ENCODE measurements at places on chromosomes 1 and 21. TPM values are rescaled to one million over a fixed set of nuclear protein-coding genes. Genes with fewer than 3 reads are reported as not detected.

DNA sequence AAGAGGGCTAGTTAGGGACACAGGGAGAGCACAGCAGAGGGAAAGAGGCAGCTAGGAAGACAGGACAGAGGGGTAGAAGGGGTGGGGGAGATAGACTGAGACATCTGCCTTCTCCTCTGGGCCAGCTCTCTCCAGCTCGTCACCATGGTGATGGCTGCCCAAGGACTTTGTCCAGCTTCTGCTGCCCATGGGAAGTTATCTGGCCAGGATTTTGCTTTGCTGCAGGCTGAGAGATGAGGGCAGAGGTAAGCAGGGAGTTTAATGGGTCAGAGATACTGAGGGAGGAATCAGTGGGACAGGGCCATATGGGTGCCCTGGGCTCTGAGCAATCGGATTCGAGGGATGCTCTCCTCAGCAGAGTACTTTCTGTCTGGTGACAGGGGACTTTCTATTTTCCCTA is 34.5 kb upstream of the GPR37L1 start:
- H3K27me3 ChIP-seq, result peaks cover 3% of the 10 kb centered on the region
- H3K36me3 ChIP-seq, result no peaks in the 10 kb centered on the region
- no peak for DNase-seq
- no peak overlapping the region for H3K4me3 ChIP-seq

GRCh38 chr1:17488995-17489767 is 49.7 kb upstream of the RCC2 start:
- no peak for DNase-seq
- H3K4me1 ChIP-seq, result peaks cover 1% of the 10 kb centered on the region
- no peaks in the 10 kb centered on the region for H3K36me3 ChIP-seq
- no peak overlapping the region for H3K4me3 ChIP-seq

- H3K27me3 ChIP-seq, result no peaks in the 10 kb centered on the region
- H3K4me3 ChIP-seq, result no peak overlapping the region
- H3K4me1 ChIP-seq, result peaks cover 14% of the 10 kb centered on the region
- DNase-seq, result no peak
- H3K36me3 ChIP-seq, result peaks cover 38% of the 10 kb centered on the region
- H3K27ac ChIP-seq, result no peak overlapping the region
Observed at GRCh38 chr1:229325853-229326487, 16.9 kb downstream of the CCSAP start.

GRCh38 chr1:36863500-36863899 is 170.8 kb downstream of the GRIK3 start:
- H3K36me3 ChIP-seq, result no peaks in the 10 kb centered on the region

Gene CCDC28B
- 48.6 TPM for total RNA-seq

Gene CD1C
- not detected for total RNA-seq

Gene ETV3
- total RNA-seq, result 43.1 TPM

Gene C1orf116
- total RNA-seq, result not detected

Gene LELP1
- not detected for total RNA-seq

Gene TTC13
- total RNA-seq, result 37.7 TPM

Gene DRAXIN
- total RNA-seq, result 4.1 TPM
